ENCODE measurements at places on chromosomes 5 and 9. TPM values are rescaled to one million over a fixed set of nuclear protein-coding genes. Genes with fewer than 3 reads are reported as not detected.

Gene SLCO6A1
- not detected for total RNA-seq

Gene FOXD4L6
- total RNA-seq = not detected

Gene CCL27
- total RNA-seq = not detected

Gene CDH9
- total RNA-seq = not detected

Gene IL4
- total RNA-seq = not detected

Gene CDKN2B
- 7.6 TPM for total RNA-seq

Gene ARL10
- total RNA-seq = 16.4 TPM

Gene TBC1D2
- total RNA-seq = 3.1 TPM

Gene ARRDC1
- 24.2 TPM for total RNA-seq

Gene NRARP
- total RNA-seq = 23.3 TPM

Gene PCDHB9
- total RNA-seq = 0.28 TPM

Gene PCDHAC2
- 0.09 TPM for total RNA-seq

Gene ZNF462
- total RNA-seq = 5.2 TPM

Gene ANKRD34B
- total RNA-seq = not detected

Gene ITGA2
- total RNA-seq = 67.9 TPM

Gene RANBP3L
- not detected for total RNA-seq

Gene OR1N2
- total RNA-seq = not detected

Gene NLN
- 35.7 TPM for total RNA-seq

Gene CD14
- total RNA-seq = 0.09 TPM

Gene PCDHB8
- total RNA-seq = 0.18 TPM

Gene MYMK
- total RNA-seq = not detected

Gene EEIG1
- 0.99 TPM for total RNA-seq

Gene SV2C
- not detected for total RNA-seq

Gene SLC46A2
- not detected for total RNA-seq

Gene AMBP
- total RNA-seq = not detected

Gene GOLGA2
- 55.2 TPM for total RNA-seq

Gene NSG2
- total RNA-seq = not detected

Gene BTNL3
- not detected for total RNA-seq

Gene FOXD4L3
- not detected for total RNA-seq

Gene PCDHGA10
- total RNA-seq = 3.9 TPM

Gene CARTPT
- total RNA-seq = not detected

Gene KIAA1191
- 77.7 TPM for total RNA-seq

Gene ANXA2R
- total RNA-seq = 3.1 TPM

Gene GDNF
- total RNA-seq = not detected

Gene BARX1
- not detected for total RNA-seq

Gene PLAC8L1
- total RNA-seq = 0.38 TPM

Gene MAN1B1
- total RNA-seq = 71.4 TPM

Gene DOCK2
- 0.75 TPM for total RNA-seq

Gene HMGXB3
- total RNA-seq = 30.1 TPM
